ENCODE measurements at places on chromosomes 13 and 19. TPM values are rescaled to one million over a fixed set of nuclear protein-coding genes. Genes with fewer than 3 reads are reported as not detected.
A peak's percentile ranks its signal among the peaks of the same experiment; 100 is the strongest.

DNA sequence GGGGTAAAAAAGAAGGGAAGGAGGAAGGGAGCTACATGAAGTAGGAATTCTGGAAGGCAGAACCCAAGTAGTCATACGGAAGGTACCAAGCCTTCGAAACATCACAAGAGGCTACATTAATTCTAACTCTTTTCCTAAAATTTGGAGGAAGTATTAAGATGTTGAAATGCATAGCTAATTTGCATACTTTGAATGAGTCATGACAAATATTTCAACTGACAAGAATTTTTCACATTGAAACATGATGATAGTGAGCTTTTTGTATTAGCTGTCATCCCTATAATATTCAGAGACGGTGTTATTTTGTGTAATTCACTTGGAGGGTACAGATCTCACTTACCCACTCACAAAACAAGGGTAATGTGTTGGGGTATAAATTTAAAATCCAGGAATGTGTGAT lies 9.1 kb upstream of the ACOD1 start:
- H3K36me3 ChIP-seq = no peaks in the 10 kb centered on the region
- no peak overlapping the region for H3K27ac ChIP-seq
- no peaks in the 10 kb centered on the region for H3K4me1 ChIP-seq
- no peak overlapping the region for H3K4me3 ChIP-seq

- no peak for DNase-seq
- H3K27ac ChIP-seq = no peak overlapping the region
- H3K4me3 ChIP-seq = no peak overlapping the region
- peaks cover 6% of the 10 kb centered on the region for H3K27me3 ChIP-seq
- H3K4me1 ChIP-seq = no peaks in the 10 kb centered on the region
Measured at GRCh38 chr13:21287331-21287907, 111.0 kb downstream of the MRPL57 start.

DNA sequence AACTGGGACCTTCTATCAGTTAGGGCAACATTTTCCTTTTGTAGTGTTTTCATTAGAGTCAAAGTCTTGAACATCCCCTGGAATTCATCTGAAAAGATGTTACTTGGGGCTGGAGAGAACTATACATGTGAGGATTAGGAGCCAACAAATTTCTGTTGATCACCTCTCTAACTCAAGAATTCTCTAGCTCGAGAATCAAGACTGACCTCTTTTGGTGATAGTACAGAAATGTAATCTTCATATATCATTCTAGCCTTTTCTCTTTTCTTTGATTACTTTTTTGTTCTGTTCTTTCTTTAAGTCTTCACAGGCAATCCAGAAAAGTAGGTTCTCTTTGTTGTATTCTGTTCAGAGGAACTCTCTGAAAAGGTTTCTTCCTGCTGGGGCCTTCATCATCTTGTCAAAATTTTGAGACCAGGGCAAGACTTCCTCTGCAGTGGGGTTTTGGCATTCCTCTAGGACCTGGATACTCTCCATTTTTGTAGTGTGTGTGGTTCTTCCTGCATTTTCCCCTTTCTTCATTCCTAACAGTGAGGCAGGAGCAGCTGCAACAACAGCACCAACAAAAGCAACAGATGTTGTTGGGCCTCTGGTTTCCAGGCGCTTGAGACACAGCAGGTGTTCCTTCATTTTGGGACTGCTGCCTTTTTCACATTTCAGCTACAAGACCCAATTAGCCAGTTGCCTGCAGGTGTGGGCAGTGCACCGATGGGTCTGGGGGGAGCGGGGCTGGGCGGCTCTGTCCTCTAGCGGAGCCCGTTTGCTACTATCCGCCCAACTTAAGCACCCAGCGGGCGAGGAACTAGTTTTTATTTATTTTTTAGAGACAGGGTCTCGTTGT lies 26.2 kb downstream of the ELF1 start:
- peaks cover 91% of the 10 kb centered on the region for H3K4me1 ChIP-seq
- H3K36me3 ChIP-seq = peaks cover 4% of the 10 kb centered on the region
- no peak overlapping the region for H3K4me3 ChIP-seq

GRCh38 chr19:46759206-46759605 lies 13.0 kb upstream of the STRN4 start:
- H3K27ac ChIP-seq = peak overlapping the region; percentile 84
- peaks cover 29% of the 10 kb centered on the region for H3K4me1 ChIP-seq
- H3K36me3 ChIP-seq = no peaks in the 10 kb centered on the region
- H3K4me3 ChIP-seq = no peak overlapping the region
- H3K27me3 ChIP-seq = no peaks in the 10 kb centered on the region
- DNase-seq = no peak

Gene MED16
- 31.9 TPM for total RNA-seq

DNA sequence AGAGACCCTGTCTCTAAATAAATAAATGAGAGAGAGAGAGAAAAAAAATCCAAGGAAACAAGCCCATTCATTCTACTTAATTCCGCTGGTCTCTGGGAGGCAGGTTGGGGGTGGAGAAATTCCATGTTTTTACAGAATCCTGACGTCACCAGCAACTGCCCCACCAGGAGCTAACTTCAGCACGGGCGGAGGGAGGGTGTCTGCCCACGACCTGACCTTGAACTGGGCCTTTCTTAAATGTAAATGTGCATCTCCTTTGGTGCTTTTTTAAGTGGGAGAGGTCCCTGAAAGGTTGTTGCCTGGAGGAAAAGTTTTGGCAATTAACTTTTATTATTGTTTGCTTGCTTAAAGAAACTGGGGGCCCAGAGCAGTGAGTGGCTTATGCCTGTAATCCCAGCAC lies 15.5 kb downstream of the KLF2 start:
- H3K36me3 ChIP-seq = no peaks in the 10 kb centered on the region
- H3K27ac ChIP-seq = no peak overlapping the region
- no peaks in the 10 kb centered on the region for H3K27me3 ChIP-seq
- DNase-seq = no peak
- no peak overlapping the region for H3K4me3 ChIP-seq

DNA sequence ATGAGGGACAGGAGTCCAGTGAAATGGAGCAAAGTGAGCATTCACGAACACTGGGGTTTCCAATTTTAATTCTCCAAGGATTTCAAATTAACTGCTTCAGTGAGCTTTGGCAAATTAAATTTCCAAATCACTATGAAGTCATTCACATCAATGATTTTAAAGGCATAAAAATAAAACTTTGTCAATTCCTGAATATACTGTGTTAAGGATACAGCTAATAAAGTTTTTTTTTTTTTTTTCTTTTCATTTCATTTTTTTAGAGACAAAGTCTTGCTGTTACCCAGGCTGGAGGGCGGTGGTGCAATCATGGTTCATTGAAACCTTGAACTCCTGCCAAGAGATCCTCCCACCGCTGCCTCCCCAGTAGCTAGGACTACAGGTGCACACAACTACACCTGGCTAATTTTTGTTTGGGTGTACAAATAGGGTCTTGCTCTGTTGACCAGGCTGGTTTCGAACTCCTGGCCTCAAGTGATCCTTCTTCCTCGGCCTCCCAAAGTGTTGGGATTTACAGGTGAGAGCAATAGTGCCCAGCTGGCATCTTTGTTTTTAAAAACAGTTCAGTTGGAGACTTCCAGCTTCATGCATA lies 21.9 kb downstream of the RBM26 start:
- H3K4me1 ChIP-seq = peaks cover 44% of the 10 kb centered on the region
- DNase-seq = no peak
- no peaks in the 10 kb centered on the region for H3K27me3 ChIP-seq
- H3K27ac ChIP-seq = no peak overlapping the region
- no peak overlapping the region for H3K4me3 ChIP-seq

GRCh38 chr13:41558781-41559560 lies 101.6 kb downstream of the RGCC start:
- no peak overlapping the region for H3K4me3 ChIP-seq
- H3K4me1 ChIP-seq = peaks cover 28% of the 10 kb centered on the region
- no peaks in the 10 kb centered on the region for H3K27me3 ChIP-seq
- no peak overlapping the region for H3K27ac ChIP-seq
- no peak for DNase-seq

- no peak for DNase-seq
- no peak overlapping the region for H3K4me3 ChIP-seq
- no peaks in the 10 kb centered on the region for H3K4me1 ChIP-seq
- H3K27me3 ChIP-seq = no peaks in the 10 kb centered on the region
Measured at GRCh38 chr19:49605605-49606004, 14.6 kb downstream of the PRR12 start.

Gene SLC10A2
- not detected for total RNA-seq

- H3K27me3 ChIP-seq = no peaks in the 10 kb centered on the region
- H3K36me3 ChIP-seq = no peaks in the 10 kb centered on the region
Measured at GRCh38 chr19:30361107-30361447, 11.1 kb upstream of the ZNF536 start.

- no peaks in the 10 kb centered on the region for H3K27me3 ChIP-seq
- H3K4me3 ChIP-seq = no peak overlapping the region
- peaks cover 20% of the 10 kb centered on the region for H3K4me1 ChIP-seq
Measured at GRCh38 chr19:8212212-8212611, 3.0 kb downstream of the CERS4 start.

Gene PRX
- total RNA-seq = 1.4 TPM

DNA sequence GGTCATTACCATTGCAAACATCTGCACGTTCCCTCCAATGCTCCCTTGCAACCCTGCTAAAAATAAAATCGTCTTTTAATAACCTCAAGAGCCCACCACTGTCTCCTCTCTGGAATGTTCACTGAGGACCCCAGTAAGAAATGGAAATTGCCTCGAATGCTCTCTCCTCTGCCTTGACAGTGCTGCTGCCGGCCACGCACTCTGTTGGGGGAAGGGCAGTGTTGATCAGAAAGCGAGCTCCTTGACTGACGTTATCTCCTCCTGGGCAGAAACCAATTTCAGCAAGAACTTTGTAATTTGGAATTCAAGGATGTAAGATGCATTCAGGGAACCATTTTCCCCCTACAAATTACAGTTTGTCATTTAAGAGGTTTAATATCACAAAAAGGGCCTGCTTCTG lies 718.5 kb downstream of the UQCRFS1 start:
- no peak overlapping the region for H3K27ac ChIP-seq
- no peaks in the 10 kb centered on the region for H3K27me3 ChIP-seq
- no peaks in the 10 kb centered on the region for H3K36me3 ChIP-seq
- no peak for DNase-seq

- DNase-seq = no peak
- H3K27me3 ChIP-seq = no peaks in the 10 kb centered on the region
- no peaks in the 10 kb centered on the region for H3K4me1 ChIP-seq
- H3K27ac ChIP-seq = no peak overlapping the region
- H3K36me3 ChIP-seq = no peaks in the 10 kb centered on the region
- H3K4me3 ChIP-seq = no peak overlapping the region
Measured at GRCh38 chr13:65508745-65509144, 1721.4 kb downstream of the PCDH9 start.

Gene PIH1D1
- total RNA-seq = 68.8 TPM

Gene ZNF329
- 6.7 TPM for total RNA-seq

Gene SEMA6B
- total RNA-seq = 0.61 TPM

DNA sequence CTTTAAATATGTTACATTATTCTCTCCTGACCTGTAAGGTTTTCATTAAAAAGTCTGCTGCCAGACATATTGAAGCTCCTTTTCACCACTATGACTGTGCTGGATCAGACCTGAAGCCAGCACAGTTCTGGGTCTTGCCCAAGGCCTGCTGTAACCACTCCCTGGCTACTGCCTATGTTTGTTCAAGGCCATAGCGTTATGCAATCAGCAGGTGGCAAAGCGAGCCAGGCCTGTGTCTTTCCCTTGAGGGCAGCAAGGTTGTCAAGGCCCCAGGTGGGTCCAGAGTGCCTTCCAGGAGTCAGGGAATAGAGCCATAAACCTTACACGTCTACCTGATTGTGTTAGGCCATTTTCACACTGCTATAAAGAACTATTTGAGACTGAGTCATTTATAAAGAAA lies 496.8 kb upstream of the PCDH9 start:
- DNase-seq = no peak
- H3K4me3 ChIP-seq = no peak overlapping the region
- no peaks in the 10 kb centered on the region for H3K4me1 ChIP-seq
- no peaks in the 10 kb centered on the region for H3K36me3 ChIP-seq

DNA sequence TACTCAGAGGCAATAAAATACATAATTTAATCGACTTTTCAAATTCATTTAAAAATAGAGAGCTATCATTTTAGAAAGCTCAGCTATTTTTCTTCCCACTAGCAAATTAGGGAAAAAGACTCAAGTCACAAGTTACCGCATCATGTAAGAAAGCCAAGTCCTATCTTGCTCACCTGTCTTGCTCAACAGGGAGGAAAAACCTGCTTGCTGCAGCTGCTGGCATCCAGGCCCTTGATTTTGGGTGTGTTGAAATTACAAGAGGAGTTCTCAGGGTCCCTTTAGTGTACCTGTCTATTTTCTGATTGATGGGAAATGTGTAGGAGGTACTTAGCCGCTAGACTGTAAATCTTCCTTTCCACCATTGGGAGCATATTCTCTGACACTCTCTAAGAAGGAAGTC lies 22.2 kb downstream of the SLC10A2 start:
- no peaks in the 10 kb centered on the region for H3K36me3 ChIP-seq
- H3K4me3 ChIP-seq = no peak overlapping the region
- H3K4me1 ChIP-seq = no peaks in the 10 kb centered on the region
- no peaks in the 10 kb centered on the region for H3K27me3 ChIP-seq
- H3K27ac ChIP-seq = peak overlapping the region; percentile 13

Gene TMEM150B
- not detected for total RNA-seq

Gene RDH8
- total RNA-seq = not detected

DNA sequence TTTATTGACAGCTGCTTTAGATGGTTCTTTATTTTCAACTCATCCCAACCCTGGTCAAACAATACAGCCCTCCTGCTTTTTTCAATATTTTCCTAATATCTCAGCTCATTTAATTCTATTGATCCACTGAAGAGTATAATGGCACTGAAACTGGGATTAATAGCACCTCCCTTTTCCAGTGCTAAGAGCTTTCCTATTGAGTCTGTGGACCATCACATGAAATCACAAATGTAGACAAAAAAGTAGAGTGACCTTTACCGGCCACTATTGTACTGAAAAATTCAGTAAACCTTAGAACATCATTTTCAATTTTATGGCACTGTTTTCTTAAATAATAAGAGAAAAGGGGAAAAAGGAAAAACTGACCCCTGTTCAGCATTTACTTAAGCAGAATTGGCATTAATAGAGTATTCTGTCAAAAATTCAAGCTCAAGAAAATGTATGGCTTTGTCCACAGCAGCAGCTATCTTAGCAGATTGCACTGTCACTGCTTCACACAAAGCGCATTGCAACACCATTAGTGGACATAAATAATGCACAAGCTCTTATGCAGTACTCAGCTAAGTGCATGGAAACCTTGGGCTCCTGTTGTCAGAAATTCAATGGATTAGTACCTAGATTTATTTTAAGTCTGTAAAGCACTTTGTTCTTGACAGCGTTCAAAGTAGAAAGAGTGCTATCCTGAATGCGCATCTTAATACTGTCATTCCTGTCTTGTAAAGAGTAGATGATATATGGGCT lies 851.0 kb upstream of the KLHL1 start:
- H3K36me3 ChIP-seq = no peaks in the 10 kb centered on the region
- DNase-seq = no peak
- no peaks in the 10 kb centered on the region for H3K27me3 ChIP-seq
- no peaks in the 10 kb centered on the region for H3K4me1 ChIP-seq

Gene ZC3H4
- total RNA-seq = 16.4 TPM

GRCh38 chr13:42039457-42039945 lies 8.9 kb upstream of the DGKH start:
- H3K27me3 ChIP-seq = no peaks in the 10 kb centered on the region
- H3K4me3 ChIP-seq = peak overlapping the region; percentile 70
- no peak for DNase-seq
- peak overlapping the region; percentile 98 for H3K27ac ChIP-seq
- H3K4me1 ChIP-seq = no peaks in the 10 kb centered on the region

All from esophagus squamous epithelium (tissue), 5 donors.